ENCODE measurements at places on chromosomes 3 and 15.

DNA sequence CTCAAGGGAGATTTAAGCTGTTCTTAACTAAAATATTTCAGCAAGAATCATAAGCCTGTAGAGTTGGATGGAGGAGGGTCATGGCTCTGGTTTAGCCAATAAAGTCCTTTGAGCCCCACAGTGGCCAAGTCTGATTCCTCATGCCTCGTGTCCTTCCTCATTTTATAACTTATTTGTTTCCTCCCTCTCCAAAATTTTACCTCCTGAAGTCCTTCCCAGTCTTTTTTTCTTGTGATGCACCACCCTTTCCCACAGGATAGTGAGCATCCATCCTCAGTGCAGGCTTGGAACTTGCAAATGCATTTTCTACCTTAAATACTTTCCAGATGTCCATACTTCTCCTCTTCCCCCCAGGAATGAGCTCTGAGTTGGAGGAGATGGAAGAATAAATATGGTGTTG, 162.7 kb upstream of the AGTR1 start:
- no peak overlapping the region for H3K4me3 ChIP-seq
- H3K36me3 ChIP-seq: no peaks in the 10 kb centered on the region
- H3K27me3 ChIP-seq: no peaks in the 10 kb centered on the region

GRCh38 chr15:81225161-81225671, 28.5 kb downstream of the IL16 start:
- H3K4me1 ChIP-seq: no peaks in the 10 kb centered on the region
- no peak overlapping the region for H3K27ac ChIP-seq
- H3K4me3 ChIP-seq: no peak overlapping the region
- H3K36me3 ChIP-seq: no peaks in the 10 kb centered on the region

- no peak overlapping the region for H3K4me3 ChIP-seq
- H3K27ac ChIP-seq: no peak overlapping the region
- DNase-seq: peak; percentile 56
Measured at GRCh38 chr15:88656760-88657221, 18.0 kb downstream of the ISG20 start.

DNA sequence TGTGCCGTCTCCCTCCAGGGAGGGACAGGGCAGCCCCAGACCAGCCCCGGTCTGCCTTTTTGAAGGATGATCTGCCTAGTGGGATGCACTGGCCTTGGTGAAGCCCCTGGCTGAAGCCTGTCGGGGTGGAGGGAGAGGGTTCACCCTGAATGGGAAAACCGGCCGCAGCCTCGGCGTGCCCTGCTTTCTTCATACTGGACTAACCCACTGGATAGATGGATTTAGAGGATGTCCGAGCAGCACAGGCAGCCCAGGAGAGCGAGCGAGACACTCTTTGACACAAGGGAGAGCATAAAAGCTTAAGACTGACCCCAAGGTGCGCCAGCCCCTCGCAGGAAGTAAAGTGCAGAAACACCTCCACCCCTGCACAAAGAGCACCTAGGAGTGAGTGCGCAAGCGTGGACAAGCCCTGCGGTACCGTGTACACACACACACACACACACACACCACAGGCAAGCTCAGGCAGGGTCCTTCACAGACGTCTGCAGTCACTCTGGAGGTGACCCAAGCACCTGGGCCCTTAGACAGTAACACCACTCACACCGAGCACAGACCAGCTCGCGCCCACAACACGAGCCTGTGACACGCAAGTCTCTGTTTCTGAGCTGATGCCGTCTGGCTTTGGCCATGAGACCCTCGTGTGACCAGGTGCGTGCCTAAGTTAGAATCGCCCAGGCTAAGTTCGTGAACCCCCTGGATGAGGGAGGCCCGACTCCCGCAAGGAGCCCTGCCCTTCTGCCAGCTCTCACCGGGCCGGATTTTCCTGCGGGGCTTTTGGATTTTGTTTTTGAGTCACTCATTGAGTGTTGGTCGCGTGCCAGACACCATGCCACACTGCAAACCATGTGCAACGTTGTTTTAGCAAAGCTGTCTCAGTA, 11.3 kb downstream of the SEMA4B start:
- no peaks in the 10 kb centered on the region for H3K27me3 ChIP-seq
- peaks cover 25% of the 10 kb centered on the region for H3K4me1 ChIP-seq
- no peaks in the 10 kb centered on the region for H3K36me3 ChIP-seq
- no peak overlapping the region for H3K4me3 ChIP-seq
- no peak for DNase-seq

DNA sequence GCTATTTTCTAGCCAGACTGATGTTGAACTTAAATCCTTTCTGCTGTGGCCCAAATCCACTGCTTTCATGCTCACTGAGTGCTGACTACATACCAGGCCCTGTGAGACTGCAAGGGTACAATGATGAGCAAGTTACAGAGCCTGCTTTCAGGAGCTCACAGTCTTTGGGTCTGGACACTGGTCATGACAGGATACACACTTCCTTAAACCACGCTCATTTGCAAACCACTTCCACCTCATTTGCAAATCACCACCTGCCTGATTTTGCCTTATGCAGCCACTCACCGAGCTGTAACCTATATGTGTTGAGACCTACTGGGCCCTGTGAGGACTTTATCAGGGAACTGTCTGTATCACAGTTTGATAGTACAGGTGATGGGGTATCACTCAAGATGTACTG, 50.2 kb upstream of the LRRC58 start:
- no peak overlapping the region for H3K27ac ChIP-seq
- no peaks in the 10 kb centered on the region for H3K27me3 ChIP-seq
- DNase-seq: peak; percentile 13
- peaks cover 3% of the 10 kb centered on the region for H3K4me1 ChIP-seq
- H3K36me3 ChIP-seq: no peaks in the 10 kb centered on the region

- H3K36me3 ChIP-seq: no peaks in the 10 kb centered on the region
- H3K27me3 ChIP-seq: no peaks in the 10 kb centered on the region
- H3K27ac ChIP-seq: no peak overlapping the region
- H3K4me1 ChIP-seq: no peaks in the 10 kb centered on the region
- no peak for DNase-seq
Measured at GRCh38 chr3:19216669-19217337, 68.5 kb downstream of the KCNH8 start.

- H3K4me3 ChIP-seq: no peak overlapping the region
- no peaks in the 10 kb centered on the region for H3K4me1 ChIP-seq
- H3K27me3 ChIP-seq: no peaks in the 10 kb centered on the region
- DNase-seq: no peak
- H3K36me3 ChIP-seq: no peaks in the 10 kb centered on the region
- H3K27ac ChIP-seq: no peak overlapping the region
Measured at GRCh38 chr3:148204131-148204530, 493.6 kb upstream of the AGTR1 start.

DNA sequence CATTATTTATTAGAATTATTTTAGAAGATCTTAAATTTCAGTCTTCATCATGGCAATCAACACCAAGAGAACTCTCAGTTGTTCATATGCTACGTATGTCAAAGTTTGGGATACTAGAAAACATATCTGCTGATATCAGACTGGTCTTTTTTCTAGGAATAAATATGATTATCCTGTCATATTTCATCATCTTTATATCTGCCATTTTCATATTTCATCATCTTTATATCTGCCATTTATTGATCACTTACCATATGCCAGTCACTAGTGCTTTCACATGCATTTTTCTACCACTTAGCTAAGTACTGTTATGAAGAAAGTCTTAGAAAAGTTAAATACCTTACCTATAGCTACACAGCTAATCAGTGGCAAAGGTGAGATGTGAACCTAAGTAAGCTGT, 2.8 kb upstream of the ZCWPW2 start:
- H3K4me1 ChIP-seq: no peaks in the 10 kb centered on the region
- H3K4me3 ChIP-seq: peak overlapping the region; percentile 52
- no peaks in the 10 kb centered on the region for H3K27me3 ChIP-seq
- H3K36me3 ChIP-seq: no peaks in the 10 kb centered on the region
- no peak overlapping the region for H3K27ac ChIP-seq
- DNase-seq: no peak

GRCh38 chr3:65907232-65908130, 131.2 kb downstream of the MAGI1 start:
- H3K27ac ChIP-seq: no peak overlapping the region
- no peak overlapping the region for H3K4me3 ChIP-seq
- no peaks in the 10 kb centered on the region for H3K27me3 ChIP-seq
- no peak for DNase-seq

DNA sequence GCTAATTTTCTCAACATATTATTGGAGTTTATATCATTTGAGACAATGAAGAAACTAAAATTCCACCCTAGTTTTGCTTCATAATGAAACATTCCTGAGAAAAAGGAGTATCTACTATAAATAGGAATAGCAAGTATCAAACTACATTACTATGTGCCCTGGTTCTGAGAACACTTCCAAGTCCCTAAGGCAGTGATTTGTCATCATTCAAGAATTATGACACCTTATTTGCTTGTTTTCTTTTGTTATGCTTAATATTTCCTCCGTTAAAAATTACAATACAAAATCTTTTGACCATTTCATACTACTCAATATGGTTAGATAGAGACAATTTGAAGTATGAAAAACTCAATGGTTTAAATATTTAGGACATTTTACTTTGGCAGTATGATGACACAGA, 707.8 kb upstream of the GOLIM4 start:
- no peak overlapping the region for H3K4me3 ChIP-seq
- no peaks in the 10 kb centered on the region for H3K36me3 ChIP-seq
- no peaks in the 10 kb centered on the region for H3K27me3 ChIP-seq
- DNase-seq: no peak
- no peaks in the 10 kb centered on the region for H3K4me1 ChIP-seq
- H3K27ac ChIP-seq: no peak overlapping the region

- no peak overlapping the region for H3K27ac ChIP-seq
- H3K27me3 ChIP-seq: no peaks in the 10 kb centered on the region
- no peak overlapping the region for H3K4me3 ChIP-seq
- no peaks in the 10 kb centered on the region for H3K36me3 ChIP-seq
- no peaks in the 10 kb centered on the region for H3K4me1 ChIP-seq
Measured at GRCh38 chr3:192188218-192188835, 539.0 kb downstream of the FGF12 start.

DNA sequence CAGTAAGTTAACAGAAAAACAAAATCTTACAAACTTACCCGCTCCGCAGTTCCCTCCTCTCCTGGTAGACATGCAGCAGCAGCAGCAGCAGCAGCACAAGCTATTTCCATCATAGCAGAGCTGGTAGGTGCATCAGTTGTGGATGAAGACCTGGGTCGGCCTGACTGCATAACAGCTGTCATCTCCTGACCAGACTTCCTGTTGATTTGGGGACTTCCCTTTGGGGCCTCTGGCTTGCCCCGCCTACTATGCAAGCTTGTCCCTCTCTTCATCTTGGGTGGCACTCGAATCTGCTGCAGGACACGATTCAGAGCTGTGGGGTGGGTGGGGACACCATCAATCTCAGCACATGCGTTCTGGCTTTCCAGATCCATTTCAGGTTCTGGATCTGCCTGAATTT, 65.7 kb downstream of the TMCC1 start:
- no peaks in the 10 kb centered on the region for H3K27me3 ChIP-seq
- no peaks in the 10 kb centered on the region for H3K36me3 ChIP-seq
- no peak overlapping the region for H3K4me3 ChIP-seq
- no peak overlapping the region for H3K27ac ChIP-seq

DNA sequence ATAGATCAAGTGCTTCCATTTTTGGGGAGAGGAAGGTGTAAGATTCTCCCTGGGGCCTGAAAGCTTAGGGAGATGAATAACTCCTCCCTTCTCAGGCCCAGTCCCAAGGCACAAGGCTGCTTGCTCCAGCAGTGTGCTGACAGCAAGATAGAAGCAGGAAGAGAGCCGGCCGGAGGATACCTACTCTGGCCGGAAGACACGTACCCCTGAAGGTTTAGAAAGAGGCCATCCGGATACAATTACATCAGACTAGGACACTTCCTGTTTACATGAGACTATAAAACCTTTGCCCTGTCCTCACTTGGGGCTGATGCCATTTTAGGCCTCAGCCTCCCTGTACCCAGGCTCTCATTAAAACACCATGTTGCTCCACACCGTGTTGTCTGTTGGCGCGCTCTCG, 329.9 kb downstream of the SV2B start:
- no peak overlapping the region for H3K4me3 ChIP-seq
- no peak for DNase-seq
- H3K36me3 ChIP-seq: no peaks in the 10 kb centered on the region

GRCh38 chr3:80213086-80213485, 445.3 kb upstream of the ROBO1 start:
- H3K4me1 ChIP-seq: no peaks in the 10 kb centered on the region
- no peak overlapping the region for H3K4me3 ChIP-seq
- no peaks in the 10 kb centered on the region for H3K27me3 ChIP-seq
- DNase-seq: no peak
- H3K27ac ChIP-seq: no peak overlapping the region

- H3K4me1 ChIP-seq: no peaks in the 10 kb centered on the region
- no peaks in the 10 kb centered on the region for H3K36me3 ChIP-seq
- H3K27me3 ChIP-seq: no peaks in the 10 kb centered on the region
- H3K4me3 ChIP-seq: no peak overlapping the region
- no peak overlapping the region for H3K27ac ChIP-seq
Measured at GRCh38 chr3:6568999-6569493, 291.9 kb upstream of the GRM7 start.

GRCh38 chr15:45873781-45874180, 239.0 kb downstream of the SQOR start:
- H3K27me3 ChIP-seq: no peaks in the 10 kb centered on the region
- H3K36me3 ChIP-seq: no peaks in the 10 kb centered on the region
- no peak overlapping the region for H3K4me3 ChIP-seq
- H3K27ac ChIP-seq: no peak overlapping the region
- no peaks in the 10 kb centered on the region for H3K4me1 ChIP-seq
- DNase-seq: no peak

GRCh38 chr3:36227980-36228379, 152.3 kb upstream of the STAC start:
- H3K27me3 ChIP-seq: no peaks in the 10 kb centered on the region
- H3K4me3 ChIP-seq: no peak overlapping the region
- no peak for DNase-seq
- no peaks in the 10 kb centered on the region for H3K36me3 ChIP-seq
- H3K4me1 ChIP-seq: no peaks in the 10 kb centered on the region

DNA sequence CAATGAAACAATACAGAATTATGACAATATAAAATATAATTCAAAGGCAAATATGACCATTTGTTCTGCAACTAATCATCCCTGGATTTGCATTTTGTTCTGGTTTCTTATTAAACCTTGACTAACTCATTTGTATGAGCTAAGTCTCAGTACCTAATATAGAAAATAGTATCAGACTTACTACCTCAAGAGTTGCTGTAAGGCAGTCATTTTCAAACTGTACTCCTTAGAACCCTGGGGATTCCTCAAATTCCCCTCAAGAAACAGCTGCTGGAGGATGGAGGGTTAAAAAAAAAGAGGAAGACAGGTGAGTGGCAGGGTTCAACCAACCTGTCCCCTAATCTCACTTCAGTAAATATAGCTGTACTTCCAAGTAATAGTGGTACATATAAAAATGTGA, 11.1 kb downstream of the ZBTB11 start:
- no peak overlapping the region for H3K27ac ChIP-seq
- H3K36me3 ChIP-seq: peaks cover 4% of the 10 kb centered on the region
- H3K4me3 ChIP-seq: no peak overlapping the region
- H3K27me3 ChIP-seq: no peaks in the 10 kb centered on the region

Measured in GM12878 (cell line).